ENCODE measurements at places on chromosomes 1 and 21.
A peak's percentile ranks its signal among the peaks of the same experiment; 100 is the strongest.

DNA sequence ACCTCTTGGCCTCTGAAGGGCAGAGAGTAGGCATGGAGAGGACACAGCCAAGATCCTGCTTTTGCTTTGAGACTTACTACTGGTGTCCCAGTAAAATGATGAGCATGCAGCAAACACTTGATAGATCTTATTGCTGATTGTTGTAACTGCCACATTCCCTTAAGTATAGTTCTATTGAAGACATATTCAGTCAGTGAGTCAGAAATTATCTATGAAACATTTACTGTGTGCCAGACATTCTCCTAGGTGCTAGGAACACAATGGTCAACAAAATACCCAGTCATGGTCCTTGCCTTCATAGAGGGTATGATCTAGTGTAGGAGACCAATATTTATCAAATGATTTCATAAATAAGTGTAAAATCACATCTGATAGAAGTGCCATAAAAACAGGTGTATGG is 13.6 kb downstream of the STYXL2 start:
- no peak for DNase-seq

GRCh38 chr1:34378968-34379856 is 202.5 kb downstream of the C1orf94 start:
- peak; percentile 70 for DNase-seq

DNA sequence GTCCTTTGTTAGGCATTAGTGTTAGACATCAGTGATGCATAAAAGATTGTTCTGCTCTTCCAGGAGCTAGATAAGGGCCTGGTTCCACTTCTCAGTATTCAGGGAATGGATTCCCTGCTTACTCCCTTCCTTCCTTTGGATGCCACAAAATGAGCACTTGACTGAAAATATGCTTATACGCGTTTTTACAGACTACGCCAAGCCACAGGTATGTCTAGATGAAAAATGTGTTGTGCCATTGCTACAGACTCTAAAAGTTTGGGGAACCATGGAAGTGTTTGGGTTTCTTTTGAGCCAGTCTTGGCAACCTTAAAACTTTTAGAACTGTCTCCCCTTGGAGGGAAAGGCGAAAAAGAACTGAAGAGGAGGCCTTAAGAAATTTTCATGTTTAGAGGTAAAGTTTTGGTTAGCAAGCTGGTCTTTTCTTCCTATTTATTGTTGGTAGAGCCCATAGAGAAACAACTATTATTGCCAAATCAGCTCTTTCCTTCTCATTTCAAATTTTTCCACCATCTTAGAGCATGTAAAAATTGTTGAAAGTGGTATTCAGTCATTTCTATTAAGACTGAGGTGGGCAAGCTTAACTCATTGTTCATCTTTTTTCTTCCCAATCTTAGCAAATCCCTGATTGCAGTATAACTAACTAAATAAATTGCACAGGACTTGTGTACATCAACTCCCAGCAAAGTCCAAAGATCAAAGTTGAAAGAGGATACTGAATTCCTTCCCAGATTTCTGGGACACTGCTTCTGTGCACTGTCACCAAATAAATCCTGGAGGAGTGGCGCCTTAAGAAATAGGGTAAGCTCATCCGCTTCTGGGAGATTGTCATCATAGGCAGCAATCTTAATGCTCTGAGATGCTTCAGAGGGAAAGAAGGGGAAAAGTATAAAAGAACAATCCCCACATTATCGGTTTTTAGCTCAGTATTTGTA is 18.9 kb downstream of the FGGY start:
- no peak for DNase-seq

- DNase-seq, result no peak
These were observed 175.6 kb upstream of the TNR start for GRCh38 chr1:175919001-175919400.

DNA sequence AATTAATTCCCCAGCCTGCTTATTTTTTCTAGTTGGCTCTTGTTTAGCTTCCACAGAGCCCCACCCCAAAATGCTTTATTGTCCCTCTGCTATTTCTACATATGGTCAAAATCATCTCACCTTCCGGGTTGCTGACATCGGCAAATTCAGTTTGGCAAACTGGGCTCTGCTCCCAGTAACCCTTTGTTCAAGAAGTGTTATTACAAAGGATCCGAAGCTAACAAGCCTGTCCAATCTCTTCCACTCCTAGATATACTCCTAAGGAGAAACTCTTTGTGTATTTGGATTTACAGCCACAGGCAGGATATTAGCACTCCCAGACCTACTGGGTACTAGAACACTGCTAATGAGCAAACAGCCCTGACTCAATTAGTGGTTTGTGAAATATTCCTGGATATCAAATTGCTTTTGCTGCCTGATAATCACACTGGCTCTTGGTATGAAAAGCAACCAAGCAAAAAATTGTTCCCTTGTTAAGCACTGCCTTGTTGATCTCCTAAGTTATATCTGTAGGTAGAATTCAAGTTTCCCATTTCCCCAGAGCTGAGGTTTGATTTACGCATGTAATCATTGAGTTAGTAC is 4.0 kb downstream of the JUN start:
- DNase-seq, result peak; percentile 68

- no peak for DNase-seq
These were observed 325 bp downstream of the OR14A2 start for GRCh38 chr1:247747616-247748015.

- DNase-seq, result no peak
These were observed 14.0 kb upstream of the SARS1 start for GRCh38 chr1:109199710-109200109.

GRCh38 chr1:240018617-240019016 is 73.1 kb upstream of the FMN2 start:
- DNase-seq, result no peak

DNA sequence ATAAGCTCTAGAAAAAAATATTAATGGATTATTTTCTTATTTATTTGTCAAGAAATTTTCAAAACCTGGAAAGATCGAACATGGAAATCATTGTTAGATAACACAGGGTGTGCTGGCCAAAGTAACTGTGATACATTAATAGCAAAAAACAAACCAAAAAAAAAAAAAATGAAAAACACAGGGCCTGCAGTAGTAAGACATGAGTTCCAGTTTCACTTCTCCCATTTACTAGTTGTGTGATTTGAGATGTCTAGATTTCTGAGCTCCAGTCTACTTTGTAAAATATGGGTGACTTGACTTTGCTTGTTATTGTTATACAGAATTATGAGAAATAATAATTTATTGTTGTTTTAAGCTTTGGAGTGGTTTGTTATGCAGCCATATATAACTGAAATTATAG is 13.6 kb downstream of the FAM177B start:
- no peak for DNase-seq

DNA sequence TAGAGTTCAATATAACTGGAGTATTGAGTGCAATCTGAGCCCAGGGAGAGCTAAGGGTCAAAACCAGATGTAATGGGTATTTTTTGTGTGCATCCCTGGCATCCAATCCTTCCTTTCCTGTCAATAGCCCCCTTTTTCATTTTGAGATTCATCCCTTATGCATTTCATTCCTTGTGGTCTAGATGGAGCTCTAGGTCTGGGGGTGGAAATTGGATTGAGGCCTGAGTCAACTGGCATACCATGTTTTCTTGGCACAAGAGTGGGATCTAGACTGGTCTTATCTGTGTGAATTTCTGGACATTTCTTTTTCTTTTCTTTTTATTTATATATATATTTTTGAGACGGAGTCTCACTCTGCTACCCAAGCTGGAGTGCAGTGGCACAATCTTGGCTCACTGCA is 67.3 kb upstream of the RAB3GAP2 start:
- no peak for DNase-seq

DNA sequence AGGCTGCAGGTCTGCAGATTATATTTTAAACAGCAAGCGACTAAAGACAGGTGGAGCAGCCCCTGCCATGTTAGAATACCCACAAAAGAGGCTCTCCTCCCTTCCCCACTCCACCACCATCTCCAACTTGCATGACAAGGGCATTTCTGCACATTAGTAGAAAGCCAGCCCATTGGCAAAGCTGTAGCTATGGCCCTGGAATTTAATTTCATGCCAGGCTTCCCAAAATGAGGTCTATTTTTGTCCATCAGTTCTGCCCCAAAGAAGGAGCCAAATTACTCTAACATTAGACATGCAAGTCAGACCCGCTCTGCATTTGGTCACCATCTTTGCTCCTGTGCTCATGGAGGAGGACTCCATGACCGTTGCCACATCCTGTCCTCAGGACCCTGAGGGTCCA is 115.2 kb downstream of the LAMC2 start:
- DNase-seq, result no peak

DNA sequence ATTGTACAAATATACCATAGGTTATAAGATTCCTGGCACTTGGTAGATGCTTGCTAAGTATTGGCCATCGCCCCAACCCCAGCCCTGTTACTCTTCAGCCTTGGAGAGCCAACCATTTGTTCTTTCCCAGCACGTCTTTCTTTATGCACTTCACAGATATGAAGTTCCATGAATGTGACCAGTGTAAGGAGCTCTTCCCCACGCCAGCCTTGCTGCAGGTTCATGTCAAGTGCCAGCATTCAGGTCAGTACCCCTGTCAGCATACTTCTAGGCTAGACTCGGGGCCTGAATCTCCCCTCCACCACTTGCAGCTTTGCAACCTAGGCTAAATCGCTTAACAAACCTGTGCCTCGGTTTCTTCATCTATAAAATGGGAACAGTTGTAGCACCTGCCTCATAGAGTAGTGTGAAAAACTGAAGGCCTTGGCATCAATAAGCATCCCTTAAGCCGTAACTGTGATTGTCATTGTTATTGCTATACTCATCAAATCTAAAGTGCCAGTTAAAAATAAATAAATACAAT is 41.0 kb upstream of the EPHA8 start:
- DNase-seq, result no peak

DNA sequence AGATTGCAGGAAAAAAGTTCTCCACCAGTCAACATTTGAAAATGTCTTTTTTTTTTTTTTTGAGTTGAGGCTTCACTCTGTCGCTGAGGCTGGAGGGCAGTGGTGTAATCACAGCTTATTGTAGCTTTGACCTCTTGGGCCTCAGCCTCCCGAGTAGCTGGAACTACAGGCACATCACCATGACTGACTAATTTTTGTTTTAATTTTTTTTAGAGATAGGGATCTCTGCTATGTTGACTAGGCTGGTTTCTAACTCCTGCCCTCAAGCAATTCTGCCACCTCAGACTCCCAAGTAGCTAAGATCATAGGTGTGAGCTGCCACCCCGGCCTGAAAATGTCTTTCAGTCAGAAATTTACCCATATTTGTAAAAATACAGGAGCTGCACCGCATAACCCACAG is 30.6 kb upstream of the USP24 start:
- DNase-seq, result peak; percentile 81

- DNase-seq, result no peak
These were observed 82.5 kb downstream of the OSBPL9 start for GRCh38 chr1:51699391-51699790.

GRCh38 chr1:161705537-161705936 is 1.5 kb upstream of the FCRLA start:
- DNase-seq, result no peak

DNA sequence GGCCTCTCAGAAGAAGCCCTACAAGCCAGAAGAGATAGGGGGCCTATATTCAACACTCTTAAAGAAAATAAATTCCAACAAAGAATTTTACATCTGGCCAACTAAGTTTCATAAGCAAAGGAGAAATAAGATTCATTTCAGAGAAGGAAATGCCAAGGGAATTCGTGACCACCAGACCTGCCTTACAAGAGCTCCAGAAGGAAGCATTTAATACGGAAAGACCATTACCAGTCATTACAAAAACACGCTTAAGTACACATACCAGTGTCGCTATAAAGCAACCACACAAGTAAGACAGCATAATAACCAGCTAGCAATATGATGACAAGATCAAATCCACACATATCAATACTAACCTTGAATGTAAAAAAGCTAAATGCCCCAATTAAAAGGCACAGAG is 704.9 kb upstream of the CHRM3 start:
- no peak for DNase-seq

GRCh38 chr1:243968413-243968812 is 82.7 kb upstream of the ZBTB18 start:
- DNase-seq, result no peak

DNA sequence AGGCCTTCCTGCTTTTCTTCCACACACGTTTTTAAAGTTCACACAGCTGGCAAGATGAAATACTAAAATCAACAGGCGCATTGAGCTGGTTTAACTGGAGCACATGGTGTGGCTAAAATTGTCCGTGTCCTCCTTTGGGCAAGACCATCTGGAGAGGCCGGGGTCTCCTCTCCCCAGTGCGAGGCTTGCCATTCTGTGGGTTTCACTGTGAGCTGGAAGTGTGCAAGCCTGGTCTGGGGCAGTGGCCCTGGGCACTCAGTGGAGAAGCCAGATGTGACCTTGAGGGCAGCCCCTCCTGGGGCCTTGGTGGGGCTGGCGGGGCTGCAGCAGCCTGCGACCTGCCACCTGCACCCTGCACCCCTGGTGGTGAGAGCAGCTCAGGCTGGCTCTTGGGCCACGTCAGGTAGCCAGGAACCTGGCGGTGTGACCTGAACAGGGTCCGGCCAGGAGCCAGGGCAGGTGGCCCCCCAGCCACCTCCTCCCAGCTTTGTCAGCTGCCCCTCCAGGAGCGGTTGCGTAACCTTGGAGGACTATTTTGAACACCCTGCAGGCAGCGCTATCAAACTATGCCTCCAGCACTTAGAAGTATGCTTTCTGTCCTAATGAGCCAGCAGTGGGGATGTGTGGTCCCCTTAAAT is 52.4 kb downstream of the SLC37A1 start:
- peak; percentile 42 for DNase-seq

DNA sequence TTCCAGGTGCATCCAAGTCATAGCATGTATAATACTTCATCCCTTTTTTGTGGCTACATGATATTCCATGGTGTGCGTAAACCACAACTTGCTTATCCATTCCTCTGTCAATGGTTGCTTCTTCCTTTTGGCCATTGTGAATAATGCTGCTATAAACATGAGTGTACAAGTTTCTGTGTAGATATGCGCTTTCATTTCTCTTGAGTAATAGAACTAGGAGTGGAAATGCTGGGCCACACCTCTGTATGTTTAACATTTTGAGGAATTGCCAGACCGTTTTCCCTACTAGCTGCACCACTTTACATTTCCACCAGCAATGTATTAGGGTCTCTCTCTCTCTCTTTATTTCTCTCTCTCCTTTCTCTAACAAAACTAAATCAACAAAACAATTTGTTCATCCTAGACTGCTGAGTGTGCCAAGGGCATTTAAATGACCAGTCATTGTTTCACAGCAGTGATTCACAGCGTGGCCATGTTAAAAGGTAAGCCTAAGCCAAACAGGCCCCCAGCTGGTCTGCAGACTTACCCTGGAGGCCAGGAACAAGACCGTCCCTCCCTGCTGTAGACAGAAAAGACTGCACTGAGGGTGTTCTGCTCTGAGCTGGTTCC is 53.2 kb upstream of the LYST start:
- DNase-seq, result peak; percentile 94

DNA sequence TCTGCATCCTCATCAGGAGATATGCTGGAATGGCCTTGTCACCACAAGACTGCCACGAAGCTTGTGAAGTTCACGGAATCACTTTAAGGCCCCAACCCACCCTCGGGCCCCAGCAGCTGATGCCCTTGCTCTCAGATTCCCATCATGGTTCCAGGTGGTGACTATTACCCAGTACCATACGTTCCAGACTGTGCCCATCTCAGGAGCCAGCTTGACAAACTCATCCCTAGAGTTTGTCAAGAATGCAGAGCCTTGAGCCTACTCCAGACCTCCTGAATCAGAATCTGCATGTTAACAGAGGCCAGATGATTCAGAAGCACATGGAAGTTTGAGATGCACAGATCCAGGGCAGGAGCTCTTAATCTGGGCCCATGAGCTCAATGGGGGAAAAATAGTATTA is 53.9 kb upstream of the RBM15 start:
- peak; percentile 34 for DNase-seq

GRCh38 chr1:42774928-42775526 is 8.0 kb downstream of the C1orf50 start:
- DNase-seq, result no peak

GRCh38 chr1:159239551-159240220 is 35.0 kb downstream of the ACKR1 start:
- DNase-seq, result peak; percentile 42
